Gastrocnemius medialis (tissue), 4 donors: ENCODE measurements at places on chromosomes 5 and 9. TPM values are rescaled to one million over a fixed set of nuclear protein-coding genes. Genes with fewer than 3 reads are reported as not detected.

GRCh38 chr9:5918460-5918859, 27.8 kb downstream of the MLANA start:
- no peaks in the 10 kb centered on the region for H3K4me1 ChIP-seq
- H3K27ac ChIP-seq: no peak overlapping the region
- no peaks in the 10 kb centered on the region for H3K36me3 ChIP-seq
- H3K27me3 ChIP-seq: no peaks in the 10 kb centered on the region
- DNase-seq: no peak
- no peak overlapping the region for H3K4me3 ChIP-seq

GRCh38 chr9:1354086-1354485, 303.9 kb downstream of the DMRT2 start:
- no peak overlapping the region for H3K4me3 ChIP-seq
- no peak for DNase-seq
- H3K27ac ChIP-seq: no peak overlapping the region
- H3K4me1 ChIP-seq: no peaks in the 10 kb centered on the region

- DNase-seq: no peak
- peak within 1 kb of the TSS; percentile 9 for H3K4me3 ChIP-seq
- H3K36me3 ChIP-seq: no peaks in the 10 kb centered on the region
- H3K4me1 ChIP-seq: no peaks in the 10 kb centered on the region
- H3K27ac ChIP-seq: no peak within 1 kb of the TSS
These were observed at the start of gene GABRA1 for GRCh38 chr5:161847941-161848391. Gene GABRA1 (plus strand): TSS chr5:161848120. CDS start chr5:161850811, 2,691 bp downstream.

GRCh38 chr5:88732862-88733261, 150.1 kb downstream of the MEF2C start:
- H3K27me3 ChIP-seq: no peaks in the 10 kb centered on the region
- H3K27ac ChIP-seq: peak overlapping the region; percentile 76
- no peaks in the 10 kb centered on the region for H3K36me3 ChIP-seq
- DNase-seq: no peak
- no peak overlapping the region for H3K4me3 ChIP-seq
- peaks cover 28% of the 10 kb centered on the region for H3K4me1 ChIP-seq

DNA sequence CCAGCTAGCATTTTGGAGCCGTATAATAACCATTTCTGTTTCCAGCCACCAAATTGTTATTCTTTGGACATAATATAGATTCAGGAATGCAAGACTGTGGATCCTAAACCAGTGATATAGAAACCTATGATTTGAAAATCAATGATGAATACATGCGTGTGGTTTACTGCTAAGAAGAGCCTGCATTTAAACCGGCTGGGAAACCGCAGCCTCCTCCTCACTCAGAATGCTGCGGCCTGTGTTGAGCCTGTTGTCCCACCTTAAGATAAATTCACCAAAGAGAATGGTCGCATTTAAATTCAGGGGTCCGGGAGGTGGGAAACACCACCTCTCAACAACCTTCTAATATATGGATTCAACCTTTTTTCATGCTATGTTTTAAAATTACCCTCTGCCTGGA, 148.0 kb downstream of the MEF2C start:
- no peaks in the 10 kb centered on the region for H3K27me3 ChIP-seq
- H3K27ac ChIP-seq: peak overlapping the region; percentile 71
- H3K4me3 ChIP-seq: no peak overlapping the region
- H3K4me1 ChIP-seq: peaks cover 60% of the 10 kb centered on the region
- H3K36me3 ChIP-seq: no peaks in the 10 kb centered on the region
- no peak for DNase-seq

DNA sequence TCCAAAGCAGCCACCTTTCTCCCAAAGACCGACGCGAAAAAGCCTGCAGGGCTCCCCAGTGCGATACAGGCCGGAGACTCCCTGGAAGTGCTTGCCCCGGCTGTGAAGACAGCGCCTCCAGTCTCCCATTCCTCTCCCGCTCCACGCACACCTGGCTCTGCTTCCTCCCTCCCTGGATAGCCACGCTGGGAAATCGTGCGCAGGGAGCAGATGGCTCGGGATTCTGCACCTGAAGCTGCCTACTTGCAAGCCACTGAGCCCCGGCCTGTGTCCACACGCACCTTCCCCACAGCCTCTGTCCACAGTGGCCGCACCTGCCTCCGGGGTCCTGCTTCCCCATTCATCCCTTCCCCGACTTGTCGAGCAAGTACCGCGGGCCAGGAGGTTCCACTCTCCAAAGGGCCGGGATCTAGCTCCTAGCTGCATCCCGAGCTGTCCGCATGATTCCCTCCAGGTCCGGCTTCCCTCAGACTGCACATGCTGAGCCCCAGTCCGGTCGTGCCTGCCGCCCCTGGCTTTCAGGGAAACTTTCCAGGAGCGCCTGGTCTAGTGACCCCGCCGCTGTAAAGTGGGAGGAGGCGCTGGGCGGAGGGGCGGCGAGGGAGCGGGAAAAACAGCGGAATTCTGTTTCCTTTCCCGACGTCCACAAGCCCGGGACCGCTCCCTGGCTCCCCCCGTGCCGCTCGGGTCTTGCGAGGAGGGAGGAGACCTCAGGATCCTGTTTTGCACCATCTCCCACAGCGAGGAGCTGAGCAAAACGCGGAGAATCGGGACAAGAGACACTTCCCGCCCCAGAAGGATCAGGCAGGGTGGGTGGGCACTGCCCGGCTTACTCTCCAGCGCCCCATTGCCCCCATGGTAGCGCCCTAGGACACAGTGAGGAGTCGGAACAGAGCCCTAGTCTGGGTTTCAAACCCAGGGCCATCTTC, 2.0 kb downstream of the SEMA6A start:
- H3K27ac ChIP-seq: peak overlapping the region; percentile 70
- DNase-seq: no peak
- peaks cover 30% of the 10 kb centered on the region for H3K4me1 ChIP-seq
- peaks cover 63% of the 10 kb centered on the region for H3K27me3 ChIP-seq
- H3K36me3 ChIP-seq: no peaks in the 10 kb centered on the region

DNA sequence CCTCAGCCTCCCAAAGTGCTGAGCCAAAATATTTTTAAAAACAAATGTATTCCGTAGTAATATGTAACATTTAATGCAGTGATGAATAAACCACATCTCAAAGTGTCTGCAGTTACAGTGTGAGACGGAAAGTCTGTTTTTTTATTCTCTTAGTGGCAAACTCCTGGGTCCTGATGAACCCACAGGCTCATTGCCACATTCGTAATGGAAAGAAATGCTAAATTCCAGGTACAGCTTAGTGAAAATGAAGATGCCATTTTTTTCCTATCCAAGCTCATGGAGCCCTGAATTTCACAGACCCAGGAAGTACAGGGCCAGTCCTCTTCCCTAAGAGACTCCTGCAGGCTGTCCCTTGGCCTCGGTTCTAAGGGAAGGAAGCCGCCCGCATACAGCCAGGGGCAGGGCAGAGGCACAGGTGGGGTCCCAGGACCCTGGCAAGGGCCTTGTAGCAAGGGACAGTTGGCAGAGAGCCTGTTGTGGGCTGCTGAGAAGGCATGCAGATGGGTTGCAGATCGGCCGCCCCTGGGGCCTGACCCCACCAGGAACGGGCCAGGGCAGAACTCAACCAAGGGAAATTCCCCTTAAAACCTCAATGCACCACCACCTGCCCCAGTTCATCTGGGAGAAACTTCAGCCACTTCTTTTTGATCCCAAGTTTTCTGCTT, 36.2 kb downstream of the IPPK start:
- no peaks in the 10 kb centered on the region for H3K4me1 ChIP-seq
- H3K4me3 ChIP-seq: no peak overlapping the region
- no peaks in the 10 kb centered on the region for H3K27me3 ChIP-seq
- H3K27ac ChIP-seq: no peak overlapping the region
- no peak for DNase-seq

DNA sequence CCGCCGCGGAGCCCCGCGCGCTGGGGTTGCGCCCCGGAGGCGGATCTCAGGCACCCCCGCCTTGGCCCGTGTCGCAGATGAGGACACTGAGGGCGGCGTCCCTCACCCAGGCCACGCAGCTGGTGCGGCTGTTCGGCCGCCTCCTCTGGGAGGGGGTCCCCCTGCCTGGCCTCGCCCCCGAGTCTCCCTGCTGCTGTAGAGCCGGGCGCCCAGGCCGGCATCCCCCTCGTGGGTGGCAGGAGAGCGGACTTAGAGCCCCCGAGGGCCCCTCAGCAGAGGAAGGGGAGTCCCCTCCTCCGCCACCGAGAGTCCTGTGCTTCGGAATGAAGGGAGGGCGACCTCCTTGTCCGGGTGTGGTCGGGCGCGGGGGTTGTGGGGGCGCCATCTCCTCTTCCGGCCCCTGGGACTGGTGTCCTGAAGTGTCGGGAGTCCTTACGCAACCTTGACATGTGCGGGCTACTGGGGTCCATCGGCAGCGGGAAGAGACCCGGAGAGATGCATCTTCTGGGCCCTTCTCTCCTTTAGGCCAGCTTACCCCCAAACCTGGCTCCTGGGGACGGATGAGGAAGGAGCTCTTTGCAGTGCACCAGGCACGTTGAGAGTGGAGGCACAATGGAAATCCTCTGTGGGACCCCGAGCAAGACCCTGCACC, 11.7 kb upstream of the EXOSC2 start:
- no peaks in the 10 kb centered on the region for H3K27me3 ChIP-seq
- no peak overlapping the region for H3K27ac ChIP-seq
- peaks cover 8% of the 10 kb centered on the region for H3K4me1 ChIP-seq

DNA sequence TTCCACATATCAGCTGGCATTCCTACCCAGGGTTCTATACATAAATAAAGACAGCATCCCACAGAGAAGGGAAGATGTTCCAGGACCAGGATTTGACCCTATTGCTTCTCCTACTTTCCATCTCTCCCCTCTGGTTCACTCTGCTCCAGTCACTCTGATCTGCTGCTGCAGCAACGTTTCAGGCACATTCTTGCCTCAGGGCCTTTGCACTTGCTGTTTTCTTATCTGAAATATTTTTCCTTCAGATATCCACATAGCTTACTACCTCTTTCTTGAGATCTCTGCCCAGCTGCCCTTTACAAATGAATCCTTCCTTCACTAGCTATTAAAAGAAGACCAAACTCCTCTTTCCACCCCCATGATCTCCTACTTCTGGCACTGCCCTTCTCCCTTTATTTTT, 204.5 kb downstream of the SPOCK1 start:
- DNase-seq: no peak
- H3K4me3 ChIP-seq: no peak overlapping the region
- H3K36me3 ChIP-seq: no peaks in the 10 kb centered on the region
- H3K4me1 ChIP-seq: no peaks in the 10 kb centered on the region
- no peaks in the 10 kb centered on the region for H3K27me3 ChIP-seq

GRCh38 chr9:14349447-14350348, 35.8 kb upstream of the NFIB start:
- peak overlapping the region; percentile 87 for H3K27ac ChIP-seq
- peak overlapping the region; percentile 73 for H3K4me3 ChIP-seq
- no peak for DNase-seq
- H3K27me3 ChIP-seq: no peaks in the 10 kb centered on the region
- H3K36me3 ChIP-seq: no peaks in the 10 kb centered on the region

GRCh38 chr5:151238303-151238741, 14.4 kb upstream of the CCDC69 start:
- H3K27ac ChIP-seq: peak overlapping the region; percentile 89
- no peaks in the 10 kb centered on the region for H3K27me3 ChIP-seq
- H3K36me3 ChIP-seq: no peaks in the 10 kb centered on the region
- DNase-seq: peak; percentile 90
- peaks cover 37% of the 10 kb centered on the region for H3K4me1 ChIP-seq
- peak overlapping the region; percentile 57 for H3K4me3 ChIP-seq

GRCh38 chr9:79652598-79652997, 80.8 kb downstream of the TLE4 start:
- DNase-seq: no peak
- H3K27ac ChIP-seq: no peak overlapping the region
- peaks cover 10% of the 10 kb centered on the region for H3K36me3 ChIP-seq

DNA sequence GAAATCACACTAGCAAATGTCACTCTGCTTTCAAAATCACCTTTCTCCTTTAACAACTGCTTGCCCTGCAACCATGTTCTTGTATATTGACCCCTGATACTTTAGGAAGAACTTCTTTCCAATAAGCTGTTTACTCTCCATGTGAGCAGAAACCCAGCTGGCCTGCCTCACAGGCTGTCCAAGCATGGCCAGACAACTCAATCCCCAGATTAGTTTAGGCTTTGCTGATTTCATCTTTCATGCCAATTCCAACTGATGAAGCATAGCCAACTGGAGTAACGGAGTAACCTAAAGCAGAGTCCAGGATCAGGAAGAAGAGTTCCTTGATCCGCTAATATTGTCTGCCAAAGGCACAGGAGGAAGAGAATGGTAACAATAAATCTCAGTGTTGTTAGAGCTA, 56.7 kb upstream of the HTR1A start:
- no peak for DNase-seq
- no peaks in the 10 kb centered on the region for H3K4me1 ChIP-seq
- no peak overlapping the region for H3K4me3 ChIP-seq
- H3K27me3 ChIP-seq: no peaks in the 10 kb centered on the region

DNA sequence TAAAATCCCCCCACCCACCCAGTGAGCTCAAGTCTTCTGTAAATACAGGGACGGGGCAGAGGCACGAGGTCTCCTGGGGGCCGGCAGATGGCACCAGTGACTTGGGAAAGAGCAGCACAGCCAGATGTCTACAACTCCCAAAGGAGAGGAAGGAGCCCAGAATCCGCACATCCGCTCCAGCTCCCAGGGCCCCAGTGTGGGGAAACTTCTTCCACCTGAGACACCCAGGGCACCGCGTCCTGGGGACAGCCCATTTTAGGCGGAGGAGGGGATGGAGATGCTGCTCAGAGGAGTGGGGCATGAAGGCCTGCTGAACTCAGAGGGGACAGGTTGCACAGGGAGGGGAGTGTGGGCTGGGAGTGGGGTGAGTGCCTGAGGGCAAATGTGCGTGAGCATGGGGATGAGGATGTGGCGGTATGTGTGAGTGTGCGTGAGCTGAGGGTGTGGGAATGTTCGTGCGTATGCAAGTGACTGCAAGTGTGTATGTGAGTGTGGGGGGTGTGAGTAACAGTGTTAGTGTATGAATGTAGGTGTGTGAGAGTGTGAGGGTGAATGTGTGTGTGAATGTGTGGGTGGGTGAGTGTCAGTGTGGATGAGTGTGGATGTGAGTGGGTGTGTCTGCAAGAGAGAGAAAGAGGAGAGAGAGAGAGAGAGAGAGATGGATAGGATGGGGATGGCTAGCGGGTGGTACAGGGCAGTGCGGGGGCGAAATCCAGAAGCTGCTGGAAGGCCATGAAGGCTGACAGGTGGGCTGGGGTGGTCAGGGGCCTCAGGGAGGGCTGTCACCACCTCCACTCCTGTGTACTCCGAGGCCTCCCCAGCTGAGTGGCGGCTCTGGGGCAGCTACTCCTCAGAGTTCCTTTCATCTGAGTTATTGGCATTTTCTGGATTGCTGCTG, 63.5 kb downstream of the DUSP1 start:
- H3K27me3 ChIP-seq: no peaks in the 10 kb centered on the region
- no peak overlapping the region for H3K27ac ChIP-seq
- DNase-seq: no peak
- H3K4me1 ChIP-seq: no peaks in the 10 kb centered on the region
- H3K4me3 ChIP-seq: no peak overlapping the region

- no peak overlapping the region for H3K4me3 ChIP-seq
- no peak for DNase-seq
- no peaks in the 10 kb centered on the region for H3K4me1 ChIP-seq
- H3K36me3 ChIP-seq: no peaks in the 10 kb centered on the region
- H3K27me3 ChIP-seq: no peaks in the 10 kb centered on the region
These were observed 96.9 kb upstream of the KLF4 start for GRCh38 chr9:107586493-107586892.

The PGM5 gene
- total RNA-seq: 44.0 TPM

The ABL1 gene
- 55.5 TPM for total RNA-seq

The TMEM174 gene
- not detected for total RNA-seq

The TPPP gene
- total RNA-seq: 3.4 TPM

The AIF1L gene
- 7.5 TPM for total RNA-seq

The PAIP1 gene
- 171 TPM for total RNA-seq

The PLCXD3 gene
- total RNA-seq: 0.49 TPM

The KYAT1 gene
- 5.6 TPM for total RNA-seq

The HRCT1 gene
- total RNA-seq: 3.2 TPM
